ENCODE measurements at places on chromosomes 16 and 17.

GRCh38 chr16:24861461-24861860 is 15.7 kb downstream of the SLC5A11 start:
- DNase-seq, result no peak

GRCh38 chr17:56975656-56976055 is 2.3 kb upstream of the SCPEP1 start:
- no peak for DNase-seq

DNA sequence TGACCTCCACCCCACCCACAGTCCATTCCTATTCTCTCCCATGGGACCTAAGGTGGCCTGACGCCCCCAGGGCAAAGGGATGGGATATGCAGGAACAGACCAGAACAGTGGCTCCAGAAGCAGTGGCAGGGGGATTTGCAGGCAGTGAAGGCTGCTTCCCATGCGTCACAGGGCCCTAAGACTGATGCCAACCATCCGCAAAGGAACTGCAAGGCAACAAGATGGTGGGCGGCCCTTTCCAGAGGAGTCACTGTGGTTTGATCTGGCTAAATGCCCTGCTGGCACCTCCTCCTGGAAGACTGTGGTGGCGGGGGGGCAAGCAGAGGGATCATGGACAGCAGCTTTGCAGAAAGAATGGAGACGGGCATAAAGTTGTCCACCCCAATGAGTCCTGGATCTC is 4.4 kb upstream of the SLC39A11 start:
- no peak for DNase-seq

DNA sequence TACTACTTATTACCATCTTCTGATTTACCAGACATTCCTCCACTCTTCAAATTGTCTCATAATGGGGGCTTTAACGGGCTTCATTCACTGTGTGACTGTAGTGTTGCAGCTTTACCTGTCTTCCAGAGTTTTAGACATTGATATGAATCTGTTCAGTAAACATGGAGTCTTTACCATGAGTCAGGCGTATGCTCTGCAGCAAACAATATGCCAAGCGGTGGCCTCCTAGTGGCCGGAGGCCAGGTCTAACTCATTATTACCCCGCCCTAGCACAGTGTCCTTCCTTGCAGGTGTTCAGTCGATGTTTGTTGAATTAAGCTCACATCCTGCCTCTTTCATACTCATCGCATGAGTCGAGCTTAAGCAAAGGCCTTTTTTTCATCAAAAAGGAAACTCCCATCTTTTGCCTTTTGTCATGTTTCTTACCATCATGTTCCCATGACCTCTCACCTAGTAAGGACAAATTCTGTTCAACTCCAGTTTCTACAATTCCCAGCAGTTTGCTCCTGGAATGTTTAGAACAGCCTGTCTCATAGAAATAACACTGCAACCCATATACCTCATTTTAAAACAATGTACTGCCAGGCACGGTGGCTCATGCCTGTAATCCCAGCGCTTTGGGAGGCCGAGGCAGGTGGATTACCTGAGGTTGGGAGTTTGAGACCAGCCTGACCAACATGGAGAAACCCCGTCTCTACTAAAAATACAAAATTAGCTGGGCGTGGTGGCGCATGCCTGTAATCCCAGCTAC is 39.4 kb downstream of the TUBD1 start:
- peak; percentile 72 for DNase-seq

GRCh38 chr16:55760310-55761001 is 72.4 kb downstream of the CES1 start:
- DNase-seq, result no peak

GRCh38 chr16:57151369-57151768 is 34.5 kb downstream of the PSME3IP1 start:
- no peak for DNase-seq

- DNase-seq, result no peak
Observed at GRCh38 chr16:86363836-86364618, 146.3 kb upstream of the FOXF1 start.

- peak; percentile 83 for DNase-seq
Observed at GRCh38 chr16:3819746-3820724, 60.5 kb downstream of the CREBBP start.

GRCh38 chr17:74043976-74044375 is 159.5 kb upstream of the RPL38 start:
- no peak for DNase-seq

DNA sequence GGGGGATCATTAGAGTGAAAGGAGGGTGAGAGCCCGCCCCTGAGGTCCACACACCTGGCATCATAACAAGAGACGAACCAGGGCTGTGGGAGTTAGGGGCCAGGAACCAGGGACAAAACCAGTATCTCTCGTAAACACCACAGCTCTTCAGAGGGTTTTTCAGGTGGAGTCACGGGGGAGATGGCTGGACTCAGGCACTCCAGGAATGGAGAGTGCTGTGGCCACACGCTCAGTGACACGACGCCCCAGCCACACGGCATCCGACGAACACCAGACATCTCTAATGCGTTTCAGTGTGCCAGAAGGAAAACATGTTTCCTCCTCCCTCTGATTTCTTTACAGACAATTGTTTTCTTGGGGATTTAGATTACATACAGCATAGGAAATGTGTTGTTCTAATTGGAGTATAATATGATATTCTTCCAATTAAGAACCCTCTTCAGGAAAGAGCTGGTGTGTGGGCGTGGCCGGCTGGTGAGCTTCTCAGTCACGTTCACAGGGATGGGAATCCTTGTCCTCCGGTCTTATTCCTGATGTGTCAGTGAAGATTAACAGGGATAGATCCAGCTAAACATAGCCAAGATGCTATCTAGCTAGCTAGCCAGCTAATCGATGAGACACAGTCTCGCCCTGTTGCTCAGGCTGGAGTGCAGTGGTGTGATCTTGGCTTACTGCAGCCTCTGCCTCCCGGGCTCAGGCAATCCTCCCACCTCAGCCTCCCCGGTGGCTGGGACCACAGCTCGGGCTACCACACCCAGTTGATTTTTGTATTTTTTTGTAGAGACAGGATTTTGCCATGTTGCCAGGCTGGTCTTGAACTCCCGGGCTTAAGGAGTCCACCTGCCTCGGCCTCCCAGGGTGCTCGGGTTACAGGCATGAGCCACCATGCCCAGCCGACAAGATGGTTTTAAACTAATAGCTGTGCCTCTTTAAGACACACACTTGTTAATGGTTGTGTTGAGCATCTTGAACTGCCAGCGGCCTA is 98.6 kb downstream of the BANP start:
- no peak for DNase-seq

DNA sequence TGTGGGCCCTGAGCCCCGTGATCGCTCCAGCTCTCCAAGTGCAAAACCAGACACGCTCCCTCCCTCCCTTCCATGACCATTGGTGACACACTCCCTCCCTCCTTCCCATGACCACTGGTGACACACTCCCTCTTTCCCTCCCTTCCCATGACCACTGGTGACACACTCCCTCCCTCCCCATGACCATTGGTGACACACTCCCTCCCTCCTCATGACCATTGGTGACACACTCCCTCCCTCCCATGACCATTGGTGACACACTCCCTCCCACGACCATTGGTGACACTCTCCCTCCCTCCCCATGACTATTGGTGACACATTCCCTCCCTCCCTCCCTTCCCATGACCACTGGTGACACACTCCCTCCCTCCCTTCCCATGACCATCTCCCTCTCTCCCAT is 56.3 kb downstream of the LMF1 start:
- DNase-seq, result no peak

GRCh38 chr17:66975614-66976378 is 11.3 kb downstream of the CACNG4 start:
- DNase-seq, result no peak

- DNase-seq, result no peak
Observed at GRCh38 chr16:27398894-27399853, 2.8 kb upstream of the IL21R start.

DNA sequence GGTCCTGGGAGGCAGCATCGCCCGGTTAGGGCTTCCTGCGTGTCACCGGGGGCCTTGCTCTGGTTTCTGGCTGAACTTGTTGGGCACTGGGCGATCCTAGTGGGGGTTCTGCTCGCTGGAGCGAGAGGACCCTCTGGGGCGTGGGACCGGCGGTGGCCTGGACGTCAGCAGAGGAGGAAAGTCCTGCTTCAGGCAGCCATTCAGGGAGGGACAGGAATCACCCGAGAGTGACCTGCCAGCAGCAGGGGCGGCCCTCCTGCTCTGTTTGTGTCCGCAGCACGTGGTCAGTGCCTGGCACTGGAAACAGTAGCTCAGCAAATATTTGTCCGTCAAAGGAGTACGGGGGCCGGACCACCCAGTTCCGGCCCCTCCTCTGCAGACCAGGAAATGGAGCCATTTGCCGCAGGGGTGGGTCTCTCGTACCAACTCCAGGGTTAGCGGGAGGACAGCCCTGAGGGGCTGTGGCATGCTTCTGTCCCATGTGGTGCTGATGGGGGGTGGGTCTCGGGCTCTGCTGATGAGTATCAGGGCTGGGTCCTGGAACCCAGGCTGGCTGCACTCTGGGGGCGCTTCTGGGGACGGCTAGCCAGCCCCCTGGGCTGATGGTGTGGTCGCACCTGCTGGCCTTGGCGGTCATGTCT is 48.3 kb downstream of the BAIAP2 start:
- DNase-seq, result no peak

DNA sequence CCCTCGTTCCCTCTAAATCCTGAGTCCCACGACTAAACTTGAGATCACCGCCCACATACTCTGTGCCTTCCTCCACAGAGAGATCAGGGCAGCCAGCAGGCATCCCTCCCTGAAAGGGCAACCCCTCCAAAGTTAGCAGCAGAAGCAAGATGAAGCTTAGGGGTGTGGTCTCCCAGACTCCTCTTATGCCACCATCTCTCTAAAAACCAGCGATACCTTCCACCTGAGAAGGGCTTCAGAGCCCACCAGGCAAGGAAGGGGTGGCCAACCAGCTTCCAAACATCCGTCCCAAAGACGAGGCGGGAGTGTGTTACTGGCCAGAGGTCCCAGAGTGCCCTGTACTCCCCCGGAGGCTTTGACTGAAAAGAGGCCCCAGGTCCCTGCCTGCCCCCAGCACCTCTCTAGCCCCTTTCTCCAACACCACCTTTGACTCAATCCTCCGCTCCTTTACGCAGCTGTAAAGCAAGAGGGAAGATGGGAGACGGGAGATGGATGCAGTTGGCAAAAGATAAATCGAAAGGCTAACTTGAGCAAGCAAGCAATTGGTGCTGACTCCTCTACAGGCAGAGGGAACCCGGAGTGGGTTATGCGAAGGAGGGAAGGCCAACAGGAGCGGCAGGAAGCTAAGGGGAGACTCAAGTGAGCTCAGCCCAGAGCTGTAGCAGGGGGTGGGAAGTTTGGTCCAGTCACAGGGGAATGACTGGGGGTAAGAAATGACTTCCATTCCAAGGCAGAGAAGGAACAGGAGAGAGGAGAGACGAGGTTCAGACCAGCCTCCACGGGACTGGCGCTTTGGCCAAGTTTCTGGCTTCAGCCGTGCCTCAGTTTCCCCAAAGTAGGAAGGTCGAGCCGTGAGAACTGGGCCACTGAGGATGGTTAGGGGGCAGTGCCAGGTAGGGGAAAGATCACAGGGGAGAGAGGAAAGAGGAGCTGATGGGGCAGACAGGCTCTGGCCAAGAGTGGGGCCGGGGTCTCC is 1.0 kb downstream of the ST3GAL2 start:
- DNase-seq, result no peak

DNA sequence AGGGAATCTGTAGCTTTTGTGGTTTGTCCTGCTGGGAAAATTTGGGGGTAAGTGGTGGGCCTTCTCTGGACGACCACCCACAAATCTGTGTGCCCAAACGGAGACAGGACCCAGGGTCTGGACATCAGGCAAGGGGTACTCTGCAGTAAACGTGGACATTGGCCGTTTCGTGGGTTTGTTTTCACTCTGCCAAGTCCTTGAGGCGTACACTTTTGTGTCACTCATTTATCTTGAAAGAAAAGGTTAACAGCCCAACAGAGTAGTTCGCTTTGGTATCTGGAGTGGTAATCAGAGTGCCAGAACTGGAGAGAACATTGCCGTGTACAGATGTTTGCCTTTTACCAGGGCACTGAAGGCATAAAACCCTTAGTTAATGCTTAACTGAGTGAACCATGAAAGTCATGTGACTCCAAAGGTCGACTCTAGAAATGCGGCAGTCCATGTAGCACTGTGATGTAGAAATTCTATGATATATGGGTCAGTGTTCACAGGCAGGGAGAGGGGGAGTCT is 15.4 kb downstream of the NAA60 start:
- DNase-seq, result no peak

- no peak for DNase-seq
Observed at GRCh38 chr16:11091021-11091785, 146.8 kb downstream of the CLEC16A start.

DNA sequence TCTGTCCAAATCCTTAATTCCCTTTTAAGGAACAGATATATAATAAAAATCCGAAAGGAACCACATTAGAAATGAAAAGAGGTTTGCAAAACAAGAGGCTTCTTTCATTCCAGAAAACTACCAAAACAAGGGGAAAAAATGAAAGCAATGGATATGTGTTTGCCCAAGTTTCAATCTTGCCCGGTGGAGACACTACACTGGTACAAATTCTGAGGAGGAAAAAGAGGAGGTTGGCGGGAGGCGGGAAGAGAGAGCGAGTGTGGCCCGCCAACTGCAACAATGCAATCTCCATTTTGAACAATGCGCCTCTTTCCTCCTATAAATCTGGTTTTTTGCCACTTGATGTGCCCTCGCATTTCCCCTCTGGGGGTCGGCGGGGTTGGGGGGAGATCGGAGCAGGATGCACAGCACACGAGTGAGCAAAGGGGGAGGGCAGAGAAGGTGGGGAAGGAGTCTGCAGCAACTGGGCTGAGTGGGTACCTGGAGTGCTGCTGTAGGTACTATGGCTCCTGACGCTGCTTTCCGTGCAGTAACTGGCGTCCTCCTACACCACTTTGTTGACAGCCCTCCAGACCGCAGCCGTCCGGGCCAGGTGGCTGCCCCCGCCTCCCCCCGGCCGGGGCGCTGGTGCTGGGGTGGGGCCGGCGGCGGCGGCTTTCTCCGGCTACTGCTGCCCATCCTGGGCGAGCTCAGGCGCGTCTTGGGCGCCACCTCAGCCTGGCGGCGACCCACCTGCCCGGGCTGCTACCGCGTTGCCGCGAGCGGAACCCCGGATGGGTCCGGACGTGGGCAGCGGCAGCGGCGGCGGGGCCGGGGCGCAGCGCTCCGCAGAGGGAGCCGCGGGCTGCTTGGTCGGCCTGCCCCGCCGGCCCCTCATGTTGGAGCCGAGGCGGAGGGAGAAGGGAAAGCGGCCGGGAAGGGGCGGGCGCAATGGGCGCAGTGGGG is 93.8 kb upstream of the PLEKHM1 start:
- DNase-seq, result no peak

Data from NCI-H510A treated with DMSO at 0.1 percent for 48 hours (cell line).